ENCODE measurements at places on chromosomes 6 and 20. TPM values are rescaled to one million over a fixed set of nuclear protein-coding genes. Genes with fewer than 3 reads are reported as not detected.

Gene BMP5
- total RNA-seq, result not detected

Gene SYTL3
- 0.65 TPM for total RNA-seq

Gene MTG2
- total RNA-seq, result 46.9 TPM

Gene BANF2
- total RNA-seq, result not detected

Gene OR2B6
- total RNA-seq, result not detected

Gene TSPO2
- total RNA-seq, result not detected

Gene MEI4
- total RNA-seq, result not detected

Gene COL9A1
- total RNA-seq, result not detected

Gene GPANK1
- 13.0 TPM for total RNA-seq

Gene LTA
- total RNA-seq, result not detected

Gene RAET1L
- total RNA-seq, result 1.2 TPM

Gene SPTLC3
- total RNA-seq, result 20.3 TPM

Gene RALGAPA2
- 9.8 TPM for total RNA-seq

Gene CEP43
- 23.8 TPM for total RNA-seq

Gene ZC2HC1B
- total RNA-seq, result not detected

Gene KCNQ2
- not detected for total RNA-seq

Gene CTAGE9
- total RNA-seq, result not detected

Gene VIP
- not detected for total RNA-seq

Gene RANBP9
- 48.0 TPM for total RNA-seq

Gene GNL1
- 69.1 TPM for total RNA-seq

Gene MBOAT1
- 6.3 TPM for total RNA-seq
